Hematopoietic multipotent progenitor cell (in vitro differentiated cells): ENCODE measurements at places on chromosomes 7 and 10.

GRCh38 chr7:104106108-104106905 lies 101.5 kb downstream of the ORC5 start:
- no peak for DNase-seq

DNA sequence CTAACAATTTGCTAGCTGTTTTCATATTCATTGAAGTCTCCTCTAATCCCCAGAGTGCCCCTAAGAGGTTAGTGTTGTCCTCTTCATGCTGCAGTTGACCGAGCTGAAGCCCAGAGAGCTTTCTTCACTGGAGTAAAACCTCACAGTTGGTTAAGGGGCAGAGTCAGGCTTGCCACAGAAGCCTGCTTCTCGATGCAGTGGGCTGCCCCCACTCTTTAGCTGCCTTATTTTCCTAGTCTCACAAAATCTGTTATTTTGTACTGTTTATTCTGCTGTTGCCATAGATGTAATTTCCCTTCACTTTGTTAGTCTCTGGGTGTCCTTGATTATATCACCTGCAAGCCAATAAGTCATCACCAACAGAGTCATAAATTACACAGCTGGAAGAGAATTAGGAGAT lies 56.3 kb upstream of the ZPBP start:
- DNase-seq: peak; percentile 73

DNA sequence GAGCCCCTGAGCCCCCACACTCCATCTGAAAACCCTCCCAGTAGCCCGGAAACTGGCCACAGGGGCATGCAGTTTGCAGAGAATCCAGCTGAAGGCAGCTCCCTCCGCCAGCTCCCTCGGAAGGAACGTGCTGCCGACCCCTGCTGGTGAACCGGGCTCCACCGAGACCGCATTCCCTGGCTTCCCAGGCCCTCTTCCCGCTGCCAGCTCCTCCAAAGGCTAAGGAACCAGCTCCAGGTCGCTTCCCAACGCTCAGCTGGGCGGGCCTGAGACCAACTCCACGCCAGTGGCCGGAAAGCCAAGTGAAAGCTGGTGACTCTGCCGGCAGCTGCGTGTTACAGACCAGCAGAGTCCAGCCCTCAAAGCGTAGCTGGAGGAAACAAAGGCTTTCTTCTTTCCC lies 35.8 kb downstream of the GPER1 start:
- no peak for DNase-seq

DNA sequence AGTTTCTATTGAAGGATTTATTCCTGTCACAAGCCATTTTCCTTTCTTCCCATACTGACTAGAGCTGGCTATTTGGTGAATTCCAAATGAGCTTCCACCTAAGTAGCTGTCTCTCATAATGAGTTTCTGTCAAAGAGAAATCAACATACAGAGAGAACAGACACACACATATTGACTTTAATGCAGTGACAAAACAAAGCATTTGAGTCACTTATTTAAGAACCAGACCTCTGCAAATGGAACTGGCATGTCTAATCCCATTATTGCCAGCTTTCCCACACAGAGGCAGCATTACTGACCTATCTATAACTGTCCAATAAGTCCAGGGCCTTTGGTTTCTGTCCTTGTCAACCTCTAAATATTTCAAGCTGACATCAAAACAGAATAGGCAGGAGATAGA lies 179.3 kb upstream of the CSTF2T start:
- no peak for DNase-seq

DNA sequence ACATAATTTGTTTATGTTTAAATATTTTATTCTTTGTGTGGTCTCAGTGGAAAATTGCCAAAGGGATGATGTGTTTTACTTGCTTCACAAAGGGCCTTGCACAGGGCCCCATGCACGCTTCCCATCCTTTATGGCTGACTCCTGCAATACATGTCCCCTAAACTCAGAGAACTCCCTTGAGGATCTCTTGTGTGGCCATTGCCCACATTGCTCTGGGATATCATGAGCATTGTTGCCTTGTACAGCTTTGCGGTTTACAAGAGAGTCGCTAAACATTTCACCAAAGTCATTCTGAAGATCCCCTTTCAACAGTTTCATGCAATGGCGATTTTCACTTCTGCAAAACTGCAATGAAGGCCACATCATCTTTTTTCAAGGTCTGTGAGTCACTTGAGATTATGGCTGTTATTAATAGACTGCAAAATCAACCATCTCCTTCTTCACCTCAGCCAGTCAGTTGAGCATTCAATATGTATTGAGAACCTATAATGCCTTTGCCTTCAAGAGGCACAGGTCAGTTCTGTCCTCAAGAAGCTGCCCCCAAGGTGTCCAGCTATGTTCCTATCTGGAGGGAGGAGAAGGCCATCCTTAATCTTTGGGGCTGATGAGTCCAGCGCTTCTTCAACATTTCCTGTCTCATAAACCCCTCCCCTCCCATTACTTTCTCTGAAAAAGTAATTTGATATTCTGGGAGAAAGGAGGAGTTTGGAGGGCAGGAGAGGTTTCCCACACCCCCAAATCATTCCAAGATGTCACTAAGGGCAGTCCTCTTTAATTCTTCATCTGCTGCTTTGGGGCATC lies 108.1 kb downstream of the CCDC71L start:
- DNase-seq: no peak

GRCh38 chr7:45174966-45175765 lies 17.6 kb downstream of the RAMP3 start:
- no peak for DNase-seq

DNA sequence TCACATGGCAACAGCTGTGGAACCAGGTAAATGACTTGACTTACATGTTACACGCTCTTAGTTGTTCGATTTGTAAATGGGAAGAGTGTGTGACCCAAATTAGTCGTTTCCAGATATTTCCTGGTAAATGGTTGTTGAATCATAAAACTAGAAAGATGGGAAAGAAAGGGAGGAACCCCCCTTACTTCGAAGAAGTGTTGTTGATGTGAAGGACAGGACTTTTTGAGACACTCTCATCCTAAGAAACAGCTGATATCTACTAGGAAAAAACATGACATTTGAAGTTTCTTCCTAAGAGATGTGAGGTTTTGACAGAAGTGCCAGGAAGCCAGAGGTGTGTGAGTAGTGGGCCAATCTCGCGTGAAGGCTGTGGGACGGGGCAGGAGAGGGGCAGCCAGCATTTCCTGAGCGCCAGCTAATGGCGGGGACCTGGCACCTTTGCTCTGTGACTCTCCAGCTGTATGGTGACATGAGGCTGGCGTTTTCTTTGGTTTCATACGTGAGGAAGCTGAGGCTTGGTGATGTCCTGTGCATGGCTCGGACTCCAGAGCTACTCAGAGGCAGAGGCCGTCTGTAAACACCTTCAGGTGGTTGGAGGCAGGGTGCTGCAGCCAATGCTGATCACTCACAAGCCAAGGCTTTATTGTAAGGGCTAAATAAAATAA lies 53.7 kb downstream of the IKZF1 start:
- no peak for DNase-seq

DNA sequence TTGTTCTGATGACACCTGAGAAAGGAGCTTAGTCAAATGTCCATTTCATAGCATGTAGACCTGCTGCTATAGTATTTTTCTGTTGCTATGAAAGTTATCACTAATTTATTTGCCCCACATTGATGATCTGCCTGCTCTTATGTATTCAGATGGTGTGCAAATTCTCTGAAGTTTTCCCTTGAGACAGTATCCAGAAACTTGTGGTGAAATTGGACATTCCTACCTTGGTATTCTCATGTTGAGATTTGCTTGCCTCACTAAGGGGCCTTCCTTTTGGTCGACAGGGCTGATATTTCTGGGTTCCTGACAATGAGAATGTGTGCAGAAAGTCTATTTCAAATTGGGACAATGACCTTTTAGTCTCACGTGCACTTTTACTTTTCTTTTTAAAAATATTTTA lies 253.2 kb upstream of the FZD8 start:
- no peak for DNase-seq

DNA sequence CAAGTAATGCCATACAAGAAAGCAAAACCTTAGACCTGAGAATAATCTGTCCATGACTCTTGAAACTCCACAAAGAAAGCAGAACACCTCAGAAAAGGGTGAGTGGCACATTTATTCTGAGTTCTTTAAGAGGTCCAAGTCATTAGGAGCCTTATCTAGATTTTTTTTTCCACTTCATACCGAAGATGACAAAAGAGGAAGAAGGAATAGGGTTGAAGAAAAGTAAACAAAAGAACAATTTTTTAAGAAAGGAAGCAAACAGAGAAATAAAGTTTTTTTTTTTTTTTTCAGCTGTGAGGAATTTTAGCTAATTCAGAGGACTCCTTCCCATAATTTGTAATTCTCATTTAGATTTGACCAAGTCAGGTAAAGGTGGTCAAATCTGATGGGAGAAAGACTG lies 13.1 kb upstream of the MTPN start:
- no peak for DNase-seq

GRCh38 chr7:7099584-7100014 lies 82.7 kb upstream of the C1GALT1 start:
- DNase-seq: peak; percentile 54

- DNase-seq: no peak
These were observed 340.2 kb downstream of the THSD7A start for GRCh38 chr7:11491811-11492210.

- DNase-seq: no peak
These were observed 45.3 kb upstream of the ZMIZ1 start for GRCh38 chr10:79023240-79024162.

GRCh38 chr10:101818872-101819633 lies 809 bp upstream of the OGA start:
- DNase-seq: no peak

GRCh38 chr7:18996583-18996982 lies 120.9 kb downstream of the TWIST1 start:
- DNase-seq: no peak

GRCh38 chr7:47627580-47628283 lies 45.8 kb upstream of the TNS3 start:
- no peak for DNase-seq

- DNase-seq: no peak
These were observed 934.9 kb upstream of the AUTS2 start for GRCh38 chr7:68663392-68663791.

DNA sequence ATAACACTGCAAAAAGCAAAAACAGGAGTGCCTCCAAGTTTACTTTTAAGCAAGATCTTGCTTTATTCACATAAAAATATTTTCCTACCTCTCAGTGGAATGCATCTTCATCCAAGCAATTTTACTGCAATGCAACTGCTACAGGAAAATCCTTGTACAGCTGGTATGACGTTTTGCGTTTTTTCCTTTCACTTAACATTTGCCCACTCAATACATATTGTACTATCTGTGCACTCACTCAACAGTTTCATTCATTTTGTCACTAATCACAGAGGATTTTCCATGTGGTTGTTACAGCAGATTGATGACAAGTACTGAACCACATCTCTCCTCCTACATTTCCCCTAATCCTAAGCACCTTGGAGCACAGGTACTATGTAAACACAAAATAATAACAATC lies 222.0 kb upstream of the IMMP2L start:
- no peak for DNase-seq

GRCh38 chr10:126158133-126158892 lies 230.0 kb downstream of the ADAM12 start:
- DNase-seq: no peak

DNA sequence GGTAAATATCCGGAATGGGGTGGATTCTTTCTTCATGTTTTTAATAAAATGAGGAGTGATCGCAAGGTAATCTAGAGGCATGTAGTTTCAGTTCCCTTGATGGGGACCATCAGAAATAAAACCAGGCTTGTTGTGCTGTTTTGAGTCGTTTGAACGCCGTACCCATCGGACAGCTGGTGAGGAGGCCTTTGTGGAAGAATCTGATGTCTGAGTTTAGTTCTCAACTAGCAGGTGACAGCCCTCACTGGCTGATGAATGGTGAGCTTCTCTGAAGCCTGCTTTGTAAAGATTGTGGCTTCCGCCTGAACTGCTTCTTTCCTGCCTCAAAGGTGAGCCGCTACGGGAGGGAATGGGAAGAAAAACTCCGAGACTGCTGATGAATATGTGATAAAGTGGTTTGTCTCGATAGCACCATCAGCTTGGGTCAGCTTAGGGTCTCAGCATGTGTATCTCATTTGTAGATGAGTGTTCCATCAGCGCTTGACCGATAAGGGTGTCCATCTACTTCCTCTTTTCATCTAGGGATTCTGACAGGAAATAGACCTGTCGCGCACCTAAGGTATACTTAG lies 977 bp downstream of the TMEM248 start:
- peak; percentile 34 for DNase-seq

GRCh38 chr10:104577163-104577562 lies 63.9 kb upstream of the SORCS3 start:
- DNase-seq: no peak

DNA sequence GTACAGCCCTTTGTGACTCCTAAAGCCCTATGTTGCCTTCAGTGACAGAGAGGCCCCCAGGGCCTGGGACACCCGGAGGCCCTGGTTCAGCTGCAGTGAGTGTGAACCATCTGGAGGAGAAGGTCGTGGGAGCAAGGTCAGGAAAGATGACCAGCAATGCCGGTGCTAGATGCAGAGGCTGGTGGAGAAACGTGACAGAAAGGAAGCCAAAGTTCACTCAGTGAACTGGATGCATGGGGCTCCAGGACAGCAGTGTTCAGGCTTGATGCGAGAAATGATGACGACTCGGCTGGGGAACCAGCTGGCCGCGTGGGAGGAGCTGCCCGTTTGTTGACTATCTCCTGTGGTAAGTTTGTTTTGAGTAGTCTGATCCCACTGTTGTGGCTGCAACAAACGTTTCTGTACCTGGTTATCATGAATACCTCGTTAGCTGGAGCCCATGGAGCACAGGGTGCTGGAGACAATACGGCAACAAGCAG lies 54.1 kb upstream of the MKRN1 start:
- no peak for DNase-seq

GRCh38 chr7:43925984-43926797 lies at the start of gene UBE2D4:
Gene UBE2D4, plus strand, starts transcription at chr7:43926436. Its CDS starts 97 bp downstream, at chr7:43926533.
- DNase-seq: peak; percentile 82

DNA sequence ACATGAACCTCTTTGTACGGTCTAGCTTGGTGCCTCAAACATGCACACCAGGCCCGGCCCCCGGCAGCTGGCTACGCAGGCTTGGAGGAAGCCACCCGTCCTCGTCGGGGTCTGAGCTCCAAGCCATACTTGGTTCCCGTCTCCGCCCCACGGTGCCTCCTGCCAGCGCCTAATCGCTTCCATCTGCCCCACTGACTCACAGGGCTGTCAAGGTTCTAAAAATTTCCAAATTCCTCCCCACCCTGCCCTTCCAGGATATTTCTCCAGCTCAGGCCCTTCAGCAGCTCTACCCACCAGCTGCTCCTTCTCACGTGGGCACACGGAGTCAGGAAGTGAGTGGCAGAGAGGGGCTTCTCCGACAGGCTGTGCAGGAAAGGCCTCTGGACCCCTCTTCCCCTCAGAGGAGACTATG lies 38.8 kb downstream of the TMEM270 start:
- DNase-seq: no peak

DNA sequence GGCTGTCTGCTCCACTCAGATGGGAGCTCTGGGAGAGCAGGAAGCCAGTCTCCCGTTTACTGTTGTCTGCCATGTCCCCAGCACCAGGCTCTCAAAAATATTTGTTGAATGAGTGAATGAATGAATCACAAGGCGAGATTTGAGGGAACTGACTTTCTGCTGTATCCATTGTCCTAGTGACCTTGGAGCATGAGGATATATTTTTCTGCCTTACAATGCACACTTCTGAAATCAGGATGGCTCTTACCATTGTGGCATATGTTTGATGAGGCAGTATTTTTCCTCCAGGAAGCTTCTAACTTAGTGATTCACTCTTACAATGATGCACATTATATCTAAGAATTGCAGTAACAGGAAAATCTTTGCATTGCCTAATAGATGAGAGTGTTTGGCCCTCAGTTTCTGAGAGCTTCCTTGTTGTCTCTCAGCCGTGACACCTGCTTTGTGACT lies 136.4 kb downstream of the RPS24 start:
- no peak for DNase-seq
